ENCODE measurements at places on chromosomes 11 and 22.
A peak's percentile ranks its signal among the peaks of the same experiment; 100 is the strongest.

DNA sequence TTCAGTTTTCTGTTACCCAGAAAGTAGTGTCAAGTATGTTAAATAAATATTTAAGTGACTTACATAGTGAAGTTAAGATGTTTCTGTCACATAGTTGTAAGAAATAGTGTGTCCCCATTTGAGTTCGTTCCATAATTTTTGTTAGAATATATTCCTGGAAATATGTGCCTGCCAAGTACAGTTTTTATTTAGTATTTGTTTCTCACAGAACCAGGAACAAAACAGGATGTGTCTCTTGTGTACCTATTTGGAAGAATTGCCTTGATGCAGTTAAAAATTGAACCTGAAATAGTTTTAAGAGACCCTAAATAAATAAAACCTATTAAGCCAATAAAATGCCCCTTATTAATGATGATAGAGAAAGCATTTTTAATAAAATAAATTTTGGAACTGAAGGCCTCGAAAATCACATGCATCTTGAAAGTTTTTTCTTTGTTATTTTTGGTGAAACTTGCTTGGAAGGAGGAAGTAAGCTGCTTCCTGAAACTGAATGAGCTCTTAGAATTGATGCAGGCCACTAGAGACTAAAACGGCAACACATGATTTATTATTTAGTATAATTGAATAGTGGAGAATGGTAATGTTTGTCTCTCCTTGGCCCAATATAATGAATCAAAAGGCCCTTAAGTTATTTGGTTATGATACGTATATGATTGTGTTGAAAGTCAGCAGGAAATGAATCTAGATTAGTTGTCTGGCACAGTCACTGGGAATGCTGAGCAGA is 55.9 kb downstream of the SWAP70 start:
- no peaks in the 10 kb centered on the region for H3K4me1 ChIP-seq
- no peak overlapping the region for H3K4me3 ChIP-seq
- peaks cover 9% of the 10 kb centered on the region for H3K36me3 ChIP-seq
- no peaks in the 10 kb centered on the region for H3K27me3 ChIP-seq
- peak overlapping the region; percentile 46 for H3K27ac ChIP-seq
- DNase-seq: peak; percentile 40

- no peaks in the 10 kb centered on the region for H3K27me3 ChIP-seq
- no peak for DNase-seq
- H3K36me3 ChIP-seq: no peaks in the 10 kb centered on the region
- no peak overlapping the region for H3K4me3 ChIP-seq
These were observed 60.8 kb upstream of the POU2AF1 start for GRCh38 chr11:111439901-111440300.

DNA sequence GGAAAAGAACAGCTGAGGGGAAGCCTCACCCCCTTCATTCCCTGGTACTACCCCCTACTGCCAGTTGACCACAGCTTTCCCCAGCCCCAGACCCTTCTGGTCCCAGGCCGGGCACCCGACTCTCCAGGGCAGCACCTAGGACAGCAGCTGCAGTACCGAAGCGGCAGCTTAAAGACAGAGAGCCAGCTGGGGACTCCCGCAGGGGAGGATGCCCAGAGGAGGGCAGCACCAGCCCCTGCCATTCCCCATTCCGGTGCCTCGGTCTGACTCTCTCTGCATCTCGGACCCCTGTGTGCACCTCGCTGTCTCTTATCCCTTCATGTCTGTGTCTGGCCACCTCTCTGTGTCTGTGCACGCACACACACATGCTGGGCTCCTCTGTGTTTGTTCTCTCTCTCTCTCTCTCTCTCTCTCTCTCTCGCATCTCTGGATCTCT is 9.4 kb downstream of the IGSF9B start:
- peaks cover 70% of the 10 kb centered on the region for H3K4me1 ChIP-seq
- peak overlapping the region; percentile 18 for H3K27ac ChIP-seq
- no peak overlapping the region for H3K4me3 ChIP-seq
- peaks cover 30% of the 10 kb centered on the region for H3K27me3 ChIP-seq

DNA sequence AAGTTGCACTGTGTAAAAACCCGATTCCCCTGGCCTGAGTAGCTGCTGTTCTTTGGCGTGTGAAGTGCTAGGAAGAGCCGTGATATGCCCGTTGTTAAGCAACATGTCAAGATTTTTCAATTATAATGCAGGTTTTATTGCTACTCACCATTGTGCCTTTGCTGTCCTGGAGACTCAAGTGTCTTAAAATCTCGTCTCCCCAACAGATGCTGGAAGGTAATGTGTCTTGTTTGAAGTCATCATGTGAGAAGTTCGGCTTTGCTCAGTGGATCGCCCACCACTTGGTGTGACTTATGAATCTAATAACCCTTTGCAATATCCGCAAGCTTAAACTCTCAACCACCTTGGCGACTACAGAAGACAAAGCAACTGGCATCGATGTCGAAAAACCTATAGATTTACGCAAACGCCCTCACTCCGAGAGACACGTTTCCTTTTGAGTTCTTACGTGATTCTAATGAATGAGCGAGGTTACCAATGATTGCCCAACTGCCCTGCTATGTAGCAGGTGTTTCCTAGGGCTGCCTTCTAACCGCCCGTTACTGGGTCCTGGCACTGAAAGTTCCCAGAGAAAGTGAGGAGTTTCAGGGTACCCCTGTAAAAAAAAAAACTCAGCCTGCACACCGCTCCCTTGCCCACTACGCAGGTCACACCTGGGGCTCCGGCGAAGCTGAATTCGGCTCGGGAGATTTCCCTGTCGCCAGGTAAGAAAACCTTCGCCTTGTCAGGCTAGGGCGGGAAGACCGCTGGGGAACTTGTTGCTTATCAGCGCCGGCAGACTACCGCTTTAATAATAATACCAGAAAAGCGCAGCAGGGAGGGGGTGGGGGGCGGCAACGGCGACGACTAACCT is 21.2 kb upstream of the BDNF start:
- no peak for DNase-seq
- no peak overlapping the region for H3K27ac ChIP-seq
- no peaks in the 10 kb centered on the region for H3K36me3 ChIP-seq
- H3K27me3 ChIP-seq: peaks cover 12% of the 10 kb centered on the region
- peaks cover 33% of the 10 kb centered on the region for H3K4me1 ChIP-seq
- peak overlapping the region; percentile 47 for H3K4me3 ChIP-seq

GRCh38 chr11:27385245-27385644 is 22.2 kb upstream of the CCDC34 start:
- peaks cover 7% of the 10 kb centered on the region for H3K4me1 ChIP-seq
- no peak overlapping the region for H3K4me3 ChIP-seq
- H3K27ac ChIP-seq: no peak overlapping the region
- H3K27me3 ChIP-seq: no peaks in the 10 kb centered on the region

DNA sequence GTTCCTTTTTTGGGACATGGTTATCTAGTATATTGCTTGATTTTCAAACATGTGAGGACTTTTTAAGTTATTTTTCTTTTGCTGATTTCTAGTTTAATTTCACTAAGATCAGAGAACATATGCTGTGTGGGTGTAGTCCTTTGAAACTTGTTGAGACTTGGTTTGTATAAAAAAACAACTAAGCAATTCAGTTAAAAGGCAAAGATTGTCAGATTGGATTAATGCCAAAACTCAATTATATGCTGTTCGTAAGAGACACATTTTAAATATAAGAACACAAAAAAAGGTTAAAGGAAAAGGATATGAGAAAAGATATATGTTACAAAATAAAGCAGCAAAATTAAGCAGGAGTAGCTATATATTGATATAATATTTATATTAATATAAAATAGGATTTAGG is 17.8 kb upstream of the RRM1 start:
- H3K27ac ChIP-seq: no peak overlapping the region
- peaks cover 37% of the 10 kb centered on the region for H3K36me3 ChIP-seq
- no peak overlapping the region for H3K4me3 ChIP-seq
- no peaks in the 10 kb centered on the region for H3K27me3 ChIP-seq

GRCh38 chr11:65558002-65558929 is at the start of gene LTBP3:
Gene LTBP3 (minus strand): TSS chr11:65558359. CDS start chr11:65557959, 400 bp downstream.
- H3K4me3 ChIP-seq: peak within 1 kb of the TSS; percentile 68
- peaks cover 75% of the 10 kb centered on the region for H3K4me1 ChIP-seq
- DNase-seq: peak; percentile 94
- H3K36me3 ChIP-seq: no peaks in the 10 kb centered on the region
- no peaks in the 10 kb centered on the region for H3K27me3 ChIP-seq

DNA sequence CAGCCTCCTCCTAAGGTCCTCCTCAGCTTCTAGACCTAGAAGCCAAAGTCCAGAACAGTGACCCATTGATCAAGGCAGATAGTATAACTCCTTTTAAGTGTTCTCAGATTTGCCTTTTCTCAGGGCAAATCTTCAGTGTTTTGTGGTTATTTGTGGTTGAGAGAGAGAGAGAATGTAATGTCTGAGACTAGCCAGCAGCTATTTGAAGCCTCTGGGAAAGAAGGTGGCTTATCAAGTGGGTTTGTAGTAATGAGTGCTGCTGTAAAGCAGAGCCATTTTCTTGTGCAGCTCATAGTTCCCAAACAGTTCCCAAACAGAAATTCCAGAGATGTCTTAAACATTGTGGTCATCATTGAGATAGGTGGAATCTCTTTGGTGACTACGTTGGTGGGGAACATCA is 89.5 kb downstream of the RNF169 start:
- no peaks in the 10 kb centered on the region for H3K4me1 ChIP-seq
- peaks cover 64% of the 10 kb centered on the region for H3K36me3 ChIP-seq
- no peak overlapping the region for H3K4me3 ChIP-seq
- no peaks in the 10 kb centered on the region for H3K27me3 ChIP-seq
- no peak overlapping the region for H3K27ac ChIP-seq
- DNase-seq: no peak

GRCh38 chr11:93133488-93134109 is 64.2 kb downstream of the SLC36A4 start:
- no peak overlapping the region for H3K4me3 ChIP-seq
- H3K4me1 ChIP-seq: no peaks in the 10 kb centered on the region
- H3K27me3 ChIP-seq: no peaks in the 10 kb centered on the region
- H3K27ac ChIP-seq: no peak overlapping the region
- H3K36me3 ChIP-seq: no peaks in the 10 kb centered on the region
- DNase-seq: no peak

DNA sequence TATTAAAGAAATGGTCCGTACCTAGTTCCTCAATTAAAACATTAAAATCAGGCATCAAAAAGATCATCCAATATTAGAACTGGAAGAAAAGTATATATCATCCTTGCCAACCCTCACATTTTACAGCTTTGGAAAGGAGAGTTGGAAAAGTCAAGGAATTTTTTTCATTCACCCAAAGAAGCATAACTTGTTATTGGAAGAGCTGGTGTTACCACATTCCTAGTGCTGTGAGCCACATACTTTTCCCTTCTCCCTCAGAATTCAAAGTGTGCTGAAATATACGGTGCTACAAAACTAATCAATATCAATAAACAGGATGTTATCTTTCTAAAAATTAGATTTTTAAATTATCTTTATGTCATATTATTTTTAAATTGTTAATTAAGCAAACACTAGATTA is 202.1 kb upstream of the FAT3 start:
- no peak overlapping the region for H3K27ac ChIP-seq
- DNase-seq: no peak

DNA sequence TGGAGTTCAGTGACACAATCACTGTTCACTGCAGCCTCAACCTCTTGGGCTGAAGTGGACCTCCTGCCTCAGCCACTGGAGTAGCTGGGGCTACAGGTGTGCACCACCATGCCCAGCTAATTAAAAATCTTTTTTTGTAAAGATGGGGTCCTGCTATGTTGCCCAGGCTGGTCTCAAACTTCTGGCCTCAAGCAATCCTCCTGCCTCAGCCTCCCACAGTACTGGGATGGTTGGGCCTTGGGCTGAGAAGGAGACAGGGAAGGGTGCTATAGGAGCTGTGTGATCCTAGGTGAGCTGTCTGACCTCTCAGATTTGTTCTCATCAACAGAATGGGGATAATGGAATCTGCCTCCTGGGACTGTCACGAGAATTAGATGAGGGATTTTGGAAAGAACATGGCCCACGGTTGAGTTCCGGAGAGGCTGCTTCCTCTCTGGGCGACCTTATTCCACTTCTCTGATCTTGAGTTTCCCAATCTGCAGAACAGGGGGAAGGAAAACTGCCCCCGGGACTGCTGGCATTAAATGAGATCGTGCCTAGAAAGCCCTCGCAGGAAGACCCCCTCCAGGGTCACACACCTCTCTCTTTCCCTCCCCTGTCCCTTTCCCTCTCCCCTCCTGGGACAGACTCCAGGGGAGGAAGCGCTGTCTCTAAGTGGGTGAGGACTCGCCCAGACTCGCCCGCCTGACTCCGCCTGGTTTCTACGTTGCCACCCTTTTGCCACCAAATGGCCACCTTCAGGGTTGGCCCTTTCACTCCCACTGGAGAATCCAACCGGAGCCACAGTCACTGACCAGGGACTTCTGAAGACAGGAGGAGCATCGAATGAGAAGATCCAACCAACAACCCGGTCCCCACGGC is 50.1 kb downstream of the MCM5 start:
- no peak overlapping the region for H3K4me3 ChIP-seq
- H3K4me1 ChIP-seq: peaks cover 26% of the 10 kb centered on the region
- H3K27me3 ChIP-seq: no peaks in the 10 kb centered on the region
- no peak for DNase-seq

- H3K4me3 ChIP-seq: no peak overlapping the region
- no peaks in the 10 kb centered on the region for H3K4me1 ChIP-seq
- H3K27ac ChIP-seq: no peak overlapping the region
- H3K36me3 ChIP-seq: no peaks in the 10 kb centered on the region
- no peak for DNase-seq
- peaks cover 3% of the 10 kb centered on the region for H3K27me3 ChIP-seq
These were observed 26.1 kb downstream of the SLC22A9 start for GRCh38 chr11:63395697-63396096.

- no peak for DNase-seq
- H3K27me3 ChIP-seq: peaks cover 3% of the 10 kb centered on the region
- H3K27ac ChIP-seq: no peak overlapping the region
- no peak overlapping the region for H3K4me3 ChIP-seq
- no peaks in the 10 kb centered on the region for H3K36me3 ChIP-seq
These were observed 118.2 kb upstream of the KIRREL3 start for GRCh38 chr11:127118811-127119210.

DNA sequence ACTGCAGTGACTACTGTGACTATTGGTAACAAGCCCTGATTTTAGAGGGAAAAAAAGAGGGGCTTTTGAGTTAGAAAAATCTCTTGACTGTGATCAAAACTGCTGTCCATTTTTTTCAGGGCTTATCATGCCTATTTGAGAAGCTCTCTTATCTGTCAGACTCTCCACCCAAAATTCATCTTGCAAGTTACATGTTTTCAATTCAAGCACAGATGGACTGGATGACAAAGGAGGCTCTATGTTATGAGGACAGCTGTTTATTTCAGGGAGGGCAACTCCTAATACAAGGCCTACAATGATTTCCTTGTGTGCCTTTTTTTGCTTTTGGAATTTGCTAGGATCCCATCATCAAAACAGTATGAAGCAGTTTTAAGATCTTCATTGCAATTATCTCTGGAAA is 35.2 kb upstream of the USP47 start:
- H3K4me3 ChIP-seq: no peak overlapping the region
- peaks cover 6% of the 10 kb centered on the region for H3K4me1 ChIP-seq
- H3K36me3 ChIP-seq: no peaks in the 10 kb centered on the region

DNA sequence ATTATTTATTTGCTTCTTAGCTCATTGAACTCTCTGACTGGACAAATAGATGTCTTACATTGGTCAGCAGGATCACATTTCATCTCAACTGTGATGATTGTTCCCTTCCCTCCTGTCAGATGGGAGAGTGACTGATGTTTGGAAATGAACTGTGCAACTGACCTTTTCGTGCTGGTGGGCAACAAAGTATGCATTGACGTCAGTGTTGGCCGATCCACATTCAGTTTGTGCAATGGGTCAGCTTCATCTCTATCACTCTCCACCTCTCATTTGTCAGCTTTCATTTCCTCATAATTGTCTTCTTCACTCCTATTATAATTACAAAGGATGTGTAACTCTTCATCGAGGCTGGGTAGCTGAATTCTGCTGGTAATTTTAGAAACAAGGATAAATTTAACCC is 71.3 kb downstream of the PPP2R1B start:
- H3K27me3 ChIP-seq: no peaks in the 10 kb centered on the region
- peaks cover 62% of the 10 kb centered on the region for H3K4me1 ChIP-seq
- DNase-seq: no peak
- H3K4me3 ChIP-seq: no peak overlapping the region
- peak overlapping the region; percentile 36 for H3K27ac ChIP-seq
- H3K36me3 ChIP-seq: peaks cover 8% of the 10 kb centered on the region
